ENCODE measurements at places on chromosomes 12 and 14.

- no peak for DNase-seq
These were observed 31.3 kb upstream of the CMAS start for GRCh38 chr12:22014783-22015144.

- DNase-seq: no peak
These were observed 61.1 kb downstream of the TPH2 start for GRCh38 chr12:71999795-72000194.

GRCh38 chr12:1741154-1741949, 50.5 kb downstream of the ADIPOR2 start:
- DNase-seq: no peak

DNA sequence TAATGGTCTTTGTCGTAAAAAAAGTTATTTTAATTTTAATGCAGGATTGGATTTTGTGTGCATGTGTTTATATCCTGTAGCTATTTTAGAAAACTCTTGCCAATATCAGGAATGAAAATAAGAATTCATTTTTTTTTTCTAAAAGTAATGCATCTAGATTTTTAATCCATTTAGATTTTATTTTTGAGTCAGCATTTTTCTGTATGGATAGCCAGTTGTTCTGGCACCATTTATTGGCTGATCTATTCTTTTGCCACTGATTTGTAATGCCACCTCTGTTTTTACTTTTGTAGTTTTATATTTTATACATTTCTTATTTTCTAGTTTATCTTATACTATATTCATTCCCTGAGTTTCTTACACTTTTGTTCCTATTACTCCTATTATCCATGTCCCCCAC, 343.0 kb downstream of the FOXG1 start:
- DNase-seq: no peak

- no peak for DNase-seq
These were observed 53.9 kb downstream of the SMUG1 start for GRCh38 chr12:54134850-54135249.

GRCh38 chr12:124073356-124074035, 100.5 kb downstream of the ZNF664 start:
- no peak for DNase-seq

DNA sequence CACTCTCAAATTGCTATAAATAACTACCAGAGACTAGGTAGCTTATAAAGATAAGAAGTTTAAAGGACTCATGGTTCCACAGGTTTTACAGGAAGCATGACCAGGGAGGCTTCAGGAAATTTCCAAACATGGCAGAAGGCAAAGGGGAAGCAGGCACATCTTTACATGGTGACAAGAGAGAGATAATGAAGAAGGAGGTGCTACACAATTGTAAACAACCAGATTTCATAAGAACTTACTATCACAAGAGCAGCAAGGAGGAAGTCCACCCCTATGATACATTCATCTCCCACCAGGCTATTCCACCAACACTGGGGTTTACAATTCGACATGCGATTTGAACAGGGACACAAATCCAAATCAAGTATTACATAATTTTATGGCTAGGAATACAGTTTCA, 257.7 kb downstream of the BTG1 start:
- peak; percentile 5 for DNase-seq

DNA sequence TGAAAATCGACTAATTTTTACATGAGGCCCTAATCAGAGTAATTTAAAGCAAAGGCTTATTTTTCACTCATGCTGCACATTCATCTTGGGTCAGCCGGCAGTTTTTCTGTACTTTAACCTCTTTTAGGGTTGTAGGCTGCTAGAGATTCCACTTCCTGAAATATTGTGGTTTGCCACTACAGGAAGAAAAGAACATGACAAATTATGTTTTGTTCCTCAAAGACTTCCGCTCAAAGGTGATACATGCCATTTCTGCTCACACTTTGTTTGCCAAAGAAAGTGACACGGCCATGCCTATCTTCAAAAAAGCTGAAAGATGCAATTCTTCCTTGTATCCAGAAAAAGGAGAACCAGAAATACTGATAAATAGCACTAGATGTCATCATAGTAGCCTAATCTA, 183.4 kb upstream of the PPFIA2 start:
- peak; percentile 93 for DNase-seq

- peak; percentile 11 for DNase-seq
These were observed at the start of gene GSC for GRCh38 chr14:94769391-94770250. GSC (minus strand) TSS chr14:94770113; CDS start chr14:94770015, 98 bp downstream.

DNA sequence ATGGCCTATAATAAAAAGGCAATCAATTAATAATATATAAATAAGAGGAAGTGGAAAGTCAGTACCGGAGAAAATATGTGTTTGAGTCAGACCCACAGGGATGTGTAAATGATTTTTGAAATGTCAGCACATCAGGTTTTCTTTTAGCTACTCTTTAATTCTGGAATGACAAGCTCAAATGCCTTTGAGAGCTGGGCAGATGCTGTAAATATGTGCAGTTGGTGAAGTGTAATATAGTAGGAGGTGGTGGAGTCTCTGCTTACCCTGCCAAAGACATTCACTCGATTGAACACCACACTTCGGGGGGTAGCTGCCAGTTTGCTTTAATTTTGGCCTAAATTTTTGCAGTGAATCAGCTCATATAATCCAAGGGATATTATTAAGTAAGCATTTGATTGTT, 93.0 kb downstream of the PLEKHA5 start:
- DNase-seq: no peak

GRCh38 chr12:46219877-46220655, 48.8 kb downstream of the SLC38A1 start:
- DNase-seq: peak; percentile 90

DNA sequence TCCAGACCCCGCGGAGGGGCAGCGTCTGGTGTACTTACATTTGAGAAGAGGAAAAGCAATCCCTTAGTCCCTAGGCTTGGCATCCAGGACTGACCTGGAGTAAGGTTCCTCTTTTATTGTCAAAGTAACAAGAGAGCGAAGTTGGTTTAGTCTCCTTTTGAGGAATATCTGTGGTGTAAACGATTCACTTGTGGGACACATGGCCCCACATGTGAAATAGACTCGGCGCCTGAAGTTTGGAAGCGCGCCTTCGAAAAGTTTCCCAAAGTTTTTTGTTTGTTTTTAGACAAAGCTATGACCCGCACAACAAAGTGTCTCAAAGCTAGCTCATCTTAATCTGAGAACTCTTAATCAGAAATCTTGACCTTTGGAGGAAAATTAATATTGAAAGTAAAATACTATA, 744 bp downstream of the STYX start:
- peak; percentile 31 for DNase-seq

GRCh38 chr12:124454352-124454725, 113.1 kb downstream of the NCOR2 start:
- no peak for DNase-seq

GRCh38 chr12:25793196-25793595, 165.3 kb upstream of the RASSF8 start:
- no peak for DNase-seq

GRCh38 chr14:41773536-41774279, 167.0 kb downstream of the LRFN5 start:
- no peak for DNase-seq

DNA sequence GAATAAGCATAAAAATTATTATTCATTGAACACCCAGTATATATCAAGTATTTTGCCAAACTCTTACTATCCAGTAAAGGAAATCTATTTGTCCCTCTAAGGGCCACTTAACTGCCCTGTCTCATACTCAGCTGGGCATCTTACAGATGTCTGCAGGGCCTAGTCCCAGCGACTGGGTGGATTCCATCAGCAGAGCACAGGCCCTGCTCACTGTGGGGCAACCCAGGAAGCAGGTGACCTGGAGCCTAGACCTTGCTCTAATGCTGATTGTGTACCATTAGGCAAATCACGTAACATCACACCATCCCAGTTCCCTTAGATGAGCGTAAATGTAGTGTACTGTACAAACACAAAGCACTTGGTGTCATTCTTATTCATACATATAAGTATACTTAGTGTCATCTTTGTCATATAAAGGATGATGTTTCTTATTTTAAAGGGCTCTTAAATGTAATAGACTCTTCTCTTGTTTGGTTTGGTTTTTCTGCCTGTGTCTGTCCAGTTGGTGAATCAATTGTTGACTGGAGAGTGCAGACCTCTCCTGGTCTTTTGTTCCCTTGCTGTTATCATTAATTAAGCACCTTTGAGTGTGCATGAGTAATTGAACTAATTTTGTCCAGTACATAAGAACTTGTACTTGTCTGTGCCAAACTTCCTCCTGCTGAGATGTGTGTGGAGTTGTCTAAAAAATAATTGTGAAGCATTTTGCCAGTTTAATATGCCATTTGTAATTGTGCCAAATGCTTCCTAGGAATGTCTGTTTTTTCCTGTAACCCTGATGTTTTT, 49.3 kb downstream of the RAB35 start:
- DNase-seq: no peak

- no peak for DNase-seq
These were observed 27.2 kb downstream of the EFCAB11 start for GRCh38 chr14:89927186-89927865.

DNA sequence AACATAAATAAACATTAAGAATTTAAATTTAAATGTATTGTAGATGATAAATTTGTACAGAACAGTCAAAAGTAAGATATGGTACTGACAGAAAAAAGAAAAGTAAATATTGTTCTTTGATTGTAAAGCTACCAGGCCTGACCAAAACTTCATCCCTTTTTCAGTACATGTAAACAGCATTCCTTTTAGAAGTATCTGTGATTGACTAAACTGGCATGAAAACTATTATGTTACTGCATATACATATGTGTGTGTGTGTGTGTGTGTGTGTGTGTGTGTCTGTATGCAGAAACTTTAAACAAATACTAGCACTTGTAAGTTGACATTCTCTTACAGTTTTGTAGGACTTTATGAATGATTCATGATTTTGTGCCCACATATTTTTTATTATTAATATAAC, 270.9 kb downstream of the C12orf50 start:
- no peak for DNase-seq

All from MV-4-11 (cell line).